GM23338 (cell line): ENCODE measurements at places on chromosomes 4 and X. TPM values are rescaled to one million over a fixed set of nuclear protein-coding genes. Genes with fewer than 3 reads are reported as not detected.

The RAB33A gene
- total RNA-seq: 4.9 and 6.5 TPM in 2 replicates

The BRS3 gene
- total RNA-seq: not detected in 2 replicates

GRCh38 chr4:76302826-76303438 is 3.6 kb upstream of the STBD1 start:
- no peaks in the 10 kb centered on the region for H3K36me3 ChIP-seq
- H3K4me1 ChIP-seq: peaks cover 11% of the 10 kb centered on the region; the same call in 1 of the 2 replicates
- no peak overlapping the region for H3K4me3 ChIP-seq
- H3K27ac ChIP-seq: no peak overlapping the region
- H3K27me3 ChIP-seq: peaks cover 25% of the 10 kb centered on the region

DNA sequence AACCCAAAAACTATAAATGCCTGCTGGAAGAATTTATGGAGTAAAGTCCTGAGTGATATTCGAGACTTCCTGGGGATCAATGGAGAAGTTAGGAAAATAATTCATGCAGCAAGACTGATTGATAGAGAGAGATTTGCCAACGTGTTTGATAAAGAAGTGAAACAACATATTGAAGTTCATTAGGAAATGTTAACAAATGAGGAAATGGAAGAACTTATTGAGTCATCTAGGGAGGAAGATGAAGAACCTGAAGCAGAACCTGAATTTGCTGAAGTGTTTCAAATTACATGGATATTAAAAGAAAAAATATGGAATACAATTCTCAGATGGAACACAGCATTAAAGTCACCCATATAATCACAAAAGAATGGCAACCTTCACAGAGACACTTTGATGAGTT is 39.0 kb downstream of the DDX60 start:
- H3K27me3 ChIP-seq: no peaks in the 10 kb centered on the region
- no peaks in the 10 kb centered on the region; the same call in 1 of the 2 replicates for H3K4me1 ChIP-seq
- no peak overlapping the region for H3K4me3 ChIP-seq

DNA sequence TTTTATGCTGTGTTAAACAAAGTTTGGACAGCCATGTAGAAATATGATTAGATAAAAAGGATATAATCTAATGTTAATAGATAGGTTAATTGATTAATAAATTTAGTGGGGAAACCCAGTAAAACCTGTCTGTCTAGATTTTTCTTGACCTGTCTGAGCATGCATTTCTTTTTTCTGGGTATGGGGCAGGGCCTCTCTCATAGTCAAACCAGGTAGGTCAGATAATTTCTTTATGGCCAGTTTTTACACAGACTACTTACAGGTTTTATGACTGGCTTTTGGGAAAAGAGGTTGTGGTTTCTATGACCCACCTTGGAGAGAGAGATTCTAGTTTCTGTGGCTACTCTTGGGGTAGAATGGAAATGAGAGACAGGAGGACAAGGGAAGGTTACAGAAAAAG is 135.6 kb upstream of the EPHA5 start:
- no peak overlapping the region for H3K27ac ChIP-seq
- H3K4me1 ChIP-seq: peaks cover 16% of the 10 kb centered on the region; the same call in 1 of the 2 replicates
- no peak overlapping the region for H3K4me3 ChIP-seq
- H3K36me3 ChIP-seq: no peaks in the 10 kb centered on the region

DNA sequence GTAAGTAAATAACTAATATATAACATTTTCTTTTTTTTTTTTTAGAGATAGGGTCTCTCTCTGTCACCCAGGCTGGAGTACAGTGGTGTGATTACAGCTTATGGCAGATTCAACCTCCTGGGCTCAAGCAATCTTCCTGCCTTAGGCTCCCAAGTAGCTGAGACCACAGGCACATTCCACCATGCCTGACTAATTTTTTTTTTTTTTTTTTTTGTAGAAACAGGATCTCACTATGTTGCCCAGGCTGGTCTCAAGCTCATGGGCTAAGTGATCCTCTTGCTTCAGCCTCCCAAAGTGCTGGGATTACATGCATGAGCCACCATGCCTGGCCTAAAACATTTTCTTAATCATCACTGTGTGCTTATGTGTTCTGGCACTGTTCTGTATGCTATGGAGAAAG is 32.8 kb downstream of the MGARP start:
- no peaks in the 10 kb centered on the region for H3K27me3 ChIP-seq
- H3K27ac ChIP-seq: no peak overlapping the region
- no peak overlapping the region for H3K4me3 ChIP-seq
- H3K4me1 ChIP-seq: peaks cover 10% of the 10 kb centered on the region

The ERCC6L gene
- total RNA-seq: 21.2 and 23.1 TPM in 2 replicates

GRCh38 chr4:158807691-158808090 is 38.9 kb downstream of the FNIP2 start:
- H3K36me3 ChIP-seq: no peaks in the 10 kb centered on the region
- H3K27ac ChIP-seq: no peak overlapping the region
- DNase-seq: no peak
- peaks cover 18% of the 10 kb centered on the region; the same call in 1 of the 2 replicates for H3K4me1 ChIP-seq
- no peak overlapping the region for H3K4me3 ChIP-seq

The KLKB1 gene
- total RNA-seq: 10.9 and 22.7 TPM in 2 replicates

DNA sequence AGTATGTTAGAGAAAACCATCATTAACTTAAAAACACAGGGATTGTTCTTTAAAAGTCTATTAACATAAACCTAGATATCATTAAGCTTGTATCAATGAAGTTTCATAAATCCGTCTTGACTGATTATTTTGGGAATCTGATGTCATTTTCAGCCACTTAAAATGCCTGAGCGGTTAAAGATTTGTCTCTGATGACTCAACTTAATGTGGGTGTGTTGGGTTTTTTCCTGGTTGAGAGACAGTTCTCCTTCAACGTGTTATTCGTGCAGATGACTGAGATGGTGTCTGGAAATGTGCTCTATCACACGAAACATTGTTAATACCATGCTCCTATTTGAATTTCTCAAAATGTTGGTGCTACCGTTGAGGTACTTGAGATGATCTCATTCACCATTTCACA is 227.3 kb upstream of the TENM3 start:
- H3K36me3 ChIP-seq: no peaks in the 10 kb centered on the region
- no peak overlapping the region for H3K27ac ChIP-seq
- peaks cover 5% of the 10 kb centered on the region; the same call in 1 of the 2 replicates for H3K4me1 ChIP-seq
- no peaks in the 10 kb centered on the region for H3K27me3 ChIP-seq
- no peak overlapping the region for H3K4me3 ChIP-seq
- DNase-seq: no peak
